ENCODE measurements at places on chromosomes 13 and 19.

DNA sequence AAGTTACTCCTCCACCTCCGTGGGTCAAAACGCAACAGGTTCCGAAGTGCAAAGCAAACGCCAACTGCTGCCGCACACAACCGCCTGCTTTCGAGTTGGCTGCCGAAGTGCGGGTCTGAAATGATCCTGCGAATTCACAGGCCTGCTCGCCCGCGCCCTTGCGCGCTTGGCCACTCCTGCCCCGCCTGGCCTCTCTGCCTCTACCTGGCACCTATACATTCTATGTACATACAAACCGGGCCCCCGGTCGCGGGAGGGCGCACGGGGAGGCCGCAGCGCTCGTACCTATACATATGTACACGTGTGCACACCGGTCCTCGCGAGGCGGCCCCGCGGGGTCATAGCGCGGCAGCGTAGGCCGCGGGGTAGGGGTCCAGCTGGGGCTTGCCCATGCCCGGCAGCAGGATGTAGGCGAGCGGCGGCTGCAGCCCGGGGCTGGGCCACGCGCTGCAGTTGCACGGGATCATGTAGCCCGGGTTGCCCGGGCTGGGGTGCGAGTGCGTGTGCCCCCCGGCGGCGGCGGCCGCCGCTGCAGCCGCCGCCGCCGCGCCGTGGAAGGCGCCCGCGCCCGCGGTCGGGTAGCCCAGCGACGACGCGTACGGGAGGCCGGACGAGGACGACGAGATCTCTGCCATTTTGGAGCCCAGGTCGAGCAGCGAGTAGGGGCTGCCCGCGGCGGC lies 1.3 kb downstream of the SOX21 start:
- no peak for DNase-seq

DNA sequence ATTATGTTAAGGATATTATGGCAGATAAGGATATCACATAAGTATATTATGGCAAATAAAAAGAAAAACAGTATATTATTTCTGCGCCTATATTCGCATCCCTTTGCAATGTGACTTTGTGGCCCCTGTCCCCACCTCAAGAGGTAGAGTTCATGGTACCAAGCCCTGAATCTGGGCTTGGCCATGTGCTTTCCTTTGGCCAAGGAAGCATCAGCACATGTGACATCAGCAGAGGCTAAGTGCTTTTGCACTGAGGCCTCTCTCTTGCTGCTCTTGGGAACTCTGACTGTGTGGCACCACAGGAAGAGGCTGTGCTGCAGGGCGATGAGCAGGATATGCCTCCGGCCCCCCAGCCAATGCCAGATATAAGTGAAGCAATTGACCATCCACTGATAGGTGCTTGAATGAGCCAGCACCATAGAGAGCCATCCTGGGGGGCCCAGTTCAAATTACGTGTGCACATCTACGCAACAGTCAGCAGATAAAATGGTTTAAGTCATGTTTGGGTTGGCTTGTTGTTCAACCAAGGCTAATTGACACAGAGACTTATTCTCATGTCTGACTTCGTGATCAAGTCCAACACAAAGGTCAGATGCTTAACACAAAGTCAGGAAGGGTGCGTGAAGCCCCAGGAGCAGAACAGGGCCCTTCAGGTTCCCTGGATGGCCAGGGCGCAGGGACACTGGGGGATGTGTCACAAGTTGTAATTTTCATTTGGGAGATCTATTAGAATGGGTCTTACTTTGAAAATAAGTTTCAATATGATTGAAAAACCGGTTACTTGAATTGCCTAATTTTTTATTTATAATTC lies 173.3 kb downstream of the COL4A1 start:
- DNase-seq, result no peak

DNA sequence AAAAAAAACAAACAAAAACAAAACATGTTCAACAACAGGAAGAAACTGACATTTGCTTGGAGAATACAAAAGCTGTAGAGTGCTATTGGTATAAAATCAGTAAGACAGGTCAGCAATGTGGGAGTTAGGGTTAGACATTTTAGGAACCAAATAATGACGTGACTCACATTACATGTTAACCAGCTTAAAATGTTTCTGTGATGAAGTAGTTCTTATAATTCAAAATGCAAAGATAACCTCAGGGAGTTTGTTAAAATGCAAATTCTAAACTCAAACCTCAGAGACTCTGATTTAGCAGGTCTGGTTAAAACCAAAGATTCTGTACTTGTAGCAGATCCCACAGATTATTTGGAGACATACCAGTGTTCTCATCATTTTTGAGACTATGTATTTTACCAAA lies 549.4 kb upstream of the SLITRK1 start:
- DNase-seq, result no peak

- DNase-seq, result no peak
These were observed 5.5 kb upstream of the CCNE1 start for GRCh38 chr19:29806098-29806866.

DNA sequence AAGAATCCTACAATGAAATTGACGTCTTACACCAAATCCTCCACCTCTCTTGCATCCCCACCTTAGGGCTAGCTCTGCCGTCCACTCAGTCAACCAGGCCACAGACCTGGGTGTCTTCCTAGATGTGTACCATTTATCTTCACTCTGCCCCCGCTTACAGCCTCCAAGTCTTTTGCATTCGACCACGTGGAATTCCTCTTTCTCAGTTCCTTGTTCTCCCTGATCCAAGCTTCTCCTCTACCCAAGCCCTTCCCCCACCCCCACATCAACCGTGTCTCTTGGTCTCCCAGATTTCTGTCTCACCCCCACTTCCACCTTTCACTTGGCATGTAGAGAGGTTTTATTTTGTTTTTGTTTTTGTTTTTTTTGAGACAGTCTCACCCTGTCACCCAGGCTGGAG lies 1.2 kb upstream of the DMWD start:
- no peak for DNase-seq

DNA sequence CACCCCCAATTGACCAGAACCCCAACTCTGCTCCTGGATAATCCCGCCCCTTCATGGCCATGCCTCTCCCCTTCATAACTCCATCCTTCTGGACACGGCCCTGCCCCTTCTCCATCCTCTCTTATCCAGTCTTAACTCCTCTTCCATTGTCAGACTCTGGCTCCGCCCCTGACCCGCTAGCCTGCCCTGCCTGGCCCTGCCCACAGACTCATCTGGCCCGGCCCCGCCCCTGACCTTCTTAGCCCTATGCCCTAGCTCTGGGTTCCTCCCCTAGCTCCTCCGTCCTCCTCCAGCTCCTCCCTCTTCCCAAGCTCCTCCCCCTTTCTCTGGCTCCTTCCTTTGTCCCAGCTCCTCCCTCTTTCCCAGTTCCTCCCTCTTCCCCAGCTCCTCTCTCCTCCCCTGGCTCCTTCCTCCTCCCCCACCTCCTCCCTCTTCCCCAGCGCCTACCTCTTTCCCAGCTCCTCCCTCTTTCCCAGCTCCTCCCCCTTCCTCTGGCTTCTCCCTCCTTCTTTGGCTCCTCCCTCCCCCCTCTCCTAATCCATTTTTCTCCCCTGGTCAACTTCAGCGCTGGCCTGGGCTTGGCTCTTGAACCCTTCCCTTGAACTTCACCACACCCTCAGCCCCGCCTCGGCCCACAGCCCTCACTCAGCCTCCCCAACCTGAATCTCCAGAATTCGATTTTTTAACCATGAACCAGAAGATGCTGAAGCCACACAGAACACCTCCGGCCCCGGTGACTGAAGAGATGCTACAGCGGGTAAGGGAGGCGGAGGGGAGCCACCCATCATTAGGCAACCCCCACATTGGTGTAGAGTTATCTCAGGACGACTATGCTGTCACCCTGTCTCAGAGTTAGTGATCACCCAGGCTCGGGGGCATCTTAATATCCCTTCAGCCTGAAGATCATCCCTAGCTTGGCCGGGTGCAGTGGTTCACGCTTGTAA lies 9.2 kb upstream of the ZNF358 start:
- no peak for DNase-seq

DNA sequence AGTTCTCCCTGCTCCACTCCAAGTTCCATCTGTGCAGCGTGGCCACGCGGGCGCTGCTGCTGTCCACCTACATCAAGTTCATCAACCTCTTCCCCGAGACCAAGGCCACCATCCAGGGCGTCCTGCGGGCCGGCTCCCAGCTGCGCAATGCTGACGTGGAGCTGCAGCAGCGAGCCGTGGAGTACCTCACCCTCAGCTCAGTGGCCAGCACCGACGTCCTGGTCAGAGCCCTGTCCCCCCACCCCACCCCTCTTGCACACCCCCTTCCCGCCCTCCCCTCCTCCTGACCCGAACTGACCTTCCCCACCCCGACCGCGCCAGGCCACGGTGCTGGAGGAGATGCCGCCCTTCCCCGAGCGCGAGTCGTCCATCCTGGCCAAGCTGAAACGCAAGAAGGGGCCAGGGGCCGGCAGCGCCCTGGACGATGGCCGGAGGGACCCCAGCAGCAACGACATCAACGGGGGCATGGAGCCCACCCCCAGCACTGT lies 11.6 kb downstream of the FUZ start:
- no peak for DNase-seq

DNA sequence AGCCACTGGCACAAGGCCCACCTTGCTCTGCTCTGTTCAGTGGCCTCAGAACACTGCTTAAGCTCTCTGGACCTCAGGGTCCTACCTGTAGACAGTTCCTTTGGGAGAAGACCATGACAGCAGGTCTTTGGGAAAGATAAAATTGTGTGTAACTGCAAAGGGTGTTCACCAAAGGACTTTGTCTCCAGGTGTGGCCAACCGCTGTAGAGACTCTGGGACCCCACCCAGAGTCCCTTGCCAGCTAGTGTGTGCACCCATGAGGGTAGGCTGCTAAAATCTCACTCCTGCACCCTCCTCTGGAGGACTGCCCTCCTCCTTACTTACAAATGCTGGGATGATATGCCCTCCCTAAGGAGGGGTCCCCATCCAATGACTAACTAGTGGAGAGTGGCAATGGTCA lies 211.2 kb downstream of the TSHZ3 start:
- DNase-seq, result no peak

- DNase-seq, result no peak
These were observed 137.2 kb downstream of the URI1 start for GRCh38 chr19:30079200-30079599.

GRCh38 chr13:106507560-106508274 lies 27.7 kb downstream of the EFNB2 start:
- no peak for DNase-seq

GRCh38 chr13:20495087-20496023 lies 30.3 kb downstream of the CRYL1 start:
- DNase-seq, result no peak

GRCh38 chr19:28889941-28890670 lies 322.8 kb downstream of the UQCRFS1 start:
- no peak for DNase-seq

DNA sequence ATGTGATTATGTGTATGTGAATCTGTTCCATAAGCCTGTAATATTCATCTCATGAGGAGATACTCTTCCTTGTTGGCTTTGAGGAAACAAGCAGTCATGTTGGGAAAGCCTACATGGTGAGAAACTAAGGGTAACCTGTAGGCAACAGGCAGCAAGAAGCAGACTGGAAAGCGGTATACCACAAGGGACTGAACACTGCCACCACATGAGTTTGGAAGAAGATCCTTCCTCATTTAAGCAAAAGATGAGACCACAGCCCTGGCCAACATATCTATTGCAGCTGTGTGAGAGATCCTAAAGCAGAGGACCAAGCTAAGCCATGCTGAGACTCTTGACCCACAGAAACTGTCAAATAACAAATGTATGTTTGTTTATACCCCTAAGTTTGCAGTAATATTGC lies 134.8 kb downstream of the B3GLCT start:
- DNase-seq, result no peak

DNA sequence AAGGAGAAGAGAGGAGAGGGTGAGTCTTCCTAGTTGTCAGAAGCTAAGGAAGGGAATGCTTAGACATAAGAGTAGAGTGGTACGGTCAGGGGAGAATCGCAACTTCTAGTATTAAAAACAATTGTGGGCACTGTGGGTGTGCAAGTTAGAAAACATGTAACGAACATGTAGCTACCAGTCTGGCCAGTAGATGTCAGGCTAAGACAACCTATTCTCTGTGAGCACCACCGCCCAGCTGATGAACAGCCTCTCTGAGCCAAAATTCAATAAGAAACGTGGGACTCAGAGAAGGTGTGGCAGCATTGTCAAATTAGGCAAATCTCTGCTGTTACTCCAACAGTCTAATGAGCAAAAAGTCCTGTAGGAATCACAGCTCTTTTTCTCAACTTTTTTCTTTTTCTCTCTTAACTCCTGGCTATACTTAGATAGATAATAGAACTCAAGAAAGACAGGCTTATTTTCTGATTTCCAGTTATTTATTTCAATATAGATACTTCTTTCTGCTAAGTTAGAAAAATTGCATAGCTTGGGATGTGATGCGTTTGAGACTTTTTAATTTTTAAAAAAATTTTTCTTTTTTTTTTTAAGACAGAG lies 186.2 kb downstream of the USP12 start:
- DNase-seq, result peak; percentile 72

- no peak for DNase-seq
These were observed 176.9 kb downstream of the KDM4B start for GRCh38 chr19:5145521-5146511.

DNA sequence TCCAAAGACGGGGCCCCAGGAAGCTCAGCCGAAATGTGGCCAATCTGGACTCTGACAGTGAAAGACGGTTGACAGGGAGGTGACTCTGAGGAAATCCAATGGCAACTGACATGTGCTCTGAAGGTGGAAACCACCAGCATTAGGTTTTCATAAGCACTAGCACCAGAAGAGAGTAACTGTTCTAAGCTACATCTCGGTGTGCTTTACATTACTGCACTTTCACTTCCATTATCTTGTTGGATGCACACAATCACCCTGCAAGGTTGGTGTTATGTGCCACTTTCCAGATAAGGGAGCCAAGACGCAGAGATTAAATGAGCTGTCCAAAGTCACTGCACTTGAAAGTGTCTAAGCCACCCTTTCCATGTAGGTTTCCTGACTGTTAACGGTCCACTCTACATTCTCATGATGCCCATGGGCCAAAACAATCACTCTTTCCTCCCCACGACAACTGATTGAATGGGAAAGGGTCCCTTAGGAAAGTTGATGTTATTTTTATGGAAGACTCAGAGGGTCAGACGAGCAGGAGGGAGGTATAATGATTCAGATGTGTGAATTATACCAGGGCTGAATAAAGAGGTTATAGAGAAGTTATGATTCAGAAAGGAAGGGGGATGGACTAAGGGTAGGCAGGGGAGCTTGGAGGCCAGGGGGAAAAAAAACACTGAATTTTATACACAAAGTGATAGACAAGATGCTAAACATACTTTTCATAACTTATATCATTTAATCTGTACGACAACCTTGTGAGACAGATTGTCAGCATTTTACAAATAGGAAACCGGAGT lies 52.8 kb downstream of the RUBCNL start:
- no peak for DNase-seq

- DNase-seq, result no peak
These were observed 9.0 kb downstream of the BLOC1S3 start for GRCh38 chr19:45187421-45188100.

- DNase-seq, result no peak
These were observed 19.2 kb downstream of the NECTIN2 start for GRCh38 chr19:44865196-44865767.

GRCh38 chr13:113630804-113631203 lies 27.2 kb downstream of the ATP4B start:
- no peak for DNase-seq

- DNase-seq, result no peak
These were observed 7.3 kb downstream of the NKPD1 start for GRCh38 chr19:45153339-45154063.

Data from left kidney (tissue), 8 donors.